ENCODE measurements at places on chromosomes 13 and 19.

- DNase-seq: no peak
These were observed 503.1 kb downstream of the FOXO1 start for GRCh38 chr13:40163066-40164000.

- DNase-seq: no peak
These were observed 64.0 kb downstream of the SERP2 start for GRCh38 chr13:44437356-44438233.

DNA sequence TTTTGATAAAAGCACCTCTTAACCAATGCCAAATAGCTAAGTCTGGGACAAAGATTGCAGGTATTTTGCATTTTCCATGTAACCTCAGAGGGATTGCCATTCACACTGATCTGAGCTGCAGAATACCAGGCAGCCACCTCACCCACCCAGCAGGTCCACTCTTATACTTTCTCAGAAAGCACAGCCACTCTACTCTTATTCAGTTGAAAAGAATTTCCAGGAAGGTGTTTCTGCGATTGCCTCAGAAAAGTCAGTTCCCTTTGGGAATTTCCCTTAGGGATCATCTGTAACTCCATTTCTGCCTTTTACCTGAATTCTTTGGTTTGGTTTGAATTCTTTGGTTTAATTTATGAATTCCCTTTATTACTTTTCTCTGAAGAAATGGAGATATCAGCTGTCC is 904 bp upstream of the ALOX5AP start:
- no peak for DNase-seq

DNA sequence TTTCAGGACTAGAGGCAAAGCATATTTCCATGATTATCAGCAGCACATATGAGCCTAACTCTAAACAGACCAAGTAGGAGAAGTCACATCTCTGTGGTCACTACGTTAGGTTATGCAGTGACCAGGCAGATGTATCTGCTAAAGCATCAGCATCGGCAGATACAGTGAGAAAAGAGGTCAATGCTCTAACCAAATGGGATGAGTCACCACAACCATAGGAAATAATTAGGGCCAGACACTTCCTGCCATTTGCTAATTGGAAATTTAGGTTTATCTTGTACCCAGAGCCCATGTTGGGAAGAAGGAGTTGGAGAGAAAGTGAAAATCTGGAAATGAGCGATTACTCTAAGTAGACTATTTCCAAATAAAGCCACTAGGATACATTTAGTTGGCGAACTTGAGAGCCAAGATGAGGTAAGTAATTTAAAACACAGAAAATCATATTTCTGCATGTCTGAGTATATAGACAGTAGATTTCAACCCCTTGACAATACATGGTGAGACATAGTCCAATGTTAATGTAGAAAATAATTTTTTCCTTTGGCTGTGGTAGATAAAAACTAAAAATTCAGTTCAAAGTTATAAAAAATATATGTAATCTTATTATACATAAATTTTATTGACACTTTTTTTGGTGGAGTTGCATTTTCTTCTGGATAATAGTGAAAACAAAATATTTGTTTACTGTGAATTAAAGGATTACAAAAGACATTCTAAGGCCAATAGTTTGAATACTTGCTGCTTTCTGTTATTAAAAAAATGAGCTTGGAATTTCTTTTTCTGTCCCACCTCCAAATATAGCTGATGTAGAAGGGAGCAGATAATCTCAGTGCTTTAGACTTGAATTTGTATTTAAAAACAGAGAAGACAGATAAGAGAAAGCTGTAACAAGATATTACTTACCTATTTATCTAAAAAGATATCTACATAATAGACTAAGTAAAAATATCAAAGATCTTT is 104.4 kb upstream of the CSNK1A1L start:
- DNase-seq: no peak

GRCh38 chr19:46917002-46917401 is 56.2 kb downstream of the ARHGAP35 start:
- no peak for DNase-seq

- no peak for DNase-seq
These were observed 237.7 kb downstream of the MZT1 start for GRCh38 chr13:72489751-72490150.

DNA sequence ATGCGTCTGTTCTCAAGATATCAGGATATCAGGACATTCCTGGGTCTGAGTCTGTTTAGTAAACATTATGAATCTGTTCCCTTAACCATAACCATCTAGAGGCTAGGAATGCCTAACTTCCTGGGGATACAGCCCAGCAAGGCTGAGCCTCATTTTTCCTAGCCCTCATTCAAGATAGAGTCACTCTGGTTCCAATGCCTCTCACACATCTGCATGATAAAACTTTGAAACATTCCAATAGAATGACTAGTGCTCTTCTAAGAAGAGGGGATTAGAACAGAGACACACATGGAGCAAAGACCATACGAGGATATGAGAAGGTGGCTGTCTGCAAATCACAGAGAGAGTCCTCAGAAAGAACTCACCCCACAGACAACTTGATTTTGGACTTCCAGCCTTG is 20.6 kb upstream of the CABP5 start:
- DNase-seq: no peak

DNA sequence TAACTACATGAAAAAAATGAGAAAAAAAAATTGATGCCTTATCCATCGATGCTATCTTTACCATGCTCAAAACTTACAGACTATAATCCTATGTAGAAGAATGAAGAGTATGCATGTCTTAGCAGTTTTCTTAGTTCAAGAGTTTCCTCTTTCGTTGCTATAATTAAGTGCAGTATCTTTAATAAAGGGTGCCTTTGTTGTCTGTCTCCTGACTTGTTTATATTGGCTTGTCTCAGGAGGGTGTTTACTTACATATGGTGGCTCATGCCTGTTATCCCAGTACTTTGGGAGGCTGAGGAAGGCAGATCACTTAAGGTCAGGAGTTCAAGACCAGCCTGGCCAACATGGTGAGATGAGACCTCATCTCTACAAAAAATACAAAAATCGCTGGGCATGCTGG is 44.3 kb downstream of the MTMR6 start:
- DNase-seq: no peak

GRCh38 chr13:91323349-91323748 is 24.1 kb upstream of the MIR17HG start:
- DNase-seq: no peak

DNA sequence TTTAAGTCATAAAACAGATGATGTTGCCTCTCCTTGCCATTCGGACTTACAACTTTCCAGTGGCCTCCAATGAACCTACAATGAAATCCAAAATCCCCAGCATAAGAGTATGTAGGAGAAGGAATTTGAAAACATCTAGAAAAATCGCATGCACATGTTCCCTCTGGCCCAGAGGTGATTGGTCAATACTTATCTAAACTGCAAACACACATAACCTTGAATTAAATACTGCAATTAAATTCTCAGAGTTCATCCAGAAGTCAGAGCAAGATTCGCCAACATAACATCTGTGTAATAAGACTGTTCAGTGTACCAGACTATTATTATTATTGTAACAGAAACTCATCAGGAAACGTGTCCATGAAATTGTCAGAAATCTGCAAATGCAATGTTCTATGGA is 82.2 kb upstream of the USP29 start:
- no peak for DNase-seq

DNA sequence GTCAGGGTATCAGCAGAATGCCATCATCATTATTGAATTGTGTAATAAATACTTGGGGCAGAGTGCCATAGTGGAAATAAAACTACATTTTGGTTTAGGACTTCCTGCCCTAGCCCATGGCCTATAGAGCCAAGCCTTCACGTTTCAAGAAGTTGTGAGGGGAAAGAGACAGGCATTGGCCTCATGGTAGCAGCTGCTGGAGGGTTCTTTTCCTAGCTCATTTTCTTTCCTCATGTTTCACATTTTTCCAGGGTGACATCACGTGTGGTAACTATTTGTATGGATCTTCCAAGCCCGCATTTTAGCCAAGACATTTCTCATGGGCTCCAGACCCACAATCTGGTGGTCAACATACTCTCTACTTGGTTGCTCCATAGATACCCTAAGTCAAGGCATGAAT is 80.4 kb downstream of the LRCH1 start:
- DNase-seq: no peak

- no peak for DNase-seq
These were observed 55.9 kb downstream of the ATP7B start for GRCh38 chr13:51955281-51955771.

DNA sequence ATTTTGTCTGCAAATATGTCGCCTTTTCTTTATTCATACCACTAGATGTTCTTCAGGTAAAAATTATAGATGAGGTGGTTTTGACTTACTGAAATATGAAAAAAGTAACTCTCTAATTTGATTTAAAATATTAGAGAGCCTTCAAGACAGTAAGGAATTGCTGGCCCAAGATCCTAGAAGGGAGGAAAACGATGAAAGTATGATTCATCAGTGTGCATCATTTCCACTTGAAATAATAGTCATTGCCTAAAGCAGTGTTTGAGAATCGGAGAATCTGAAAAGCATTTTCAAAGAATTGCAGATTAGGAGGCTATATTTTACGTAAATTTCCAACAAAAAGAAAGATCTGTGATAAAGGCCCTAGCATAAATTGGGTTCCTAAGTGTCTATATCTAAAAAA is 1707.9 kb upstream of the PRR20A start:
- no peak for DNase-seq

DNA sequence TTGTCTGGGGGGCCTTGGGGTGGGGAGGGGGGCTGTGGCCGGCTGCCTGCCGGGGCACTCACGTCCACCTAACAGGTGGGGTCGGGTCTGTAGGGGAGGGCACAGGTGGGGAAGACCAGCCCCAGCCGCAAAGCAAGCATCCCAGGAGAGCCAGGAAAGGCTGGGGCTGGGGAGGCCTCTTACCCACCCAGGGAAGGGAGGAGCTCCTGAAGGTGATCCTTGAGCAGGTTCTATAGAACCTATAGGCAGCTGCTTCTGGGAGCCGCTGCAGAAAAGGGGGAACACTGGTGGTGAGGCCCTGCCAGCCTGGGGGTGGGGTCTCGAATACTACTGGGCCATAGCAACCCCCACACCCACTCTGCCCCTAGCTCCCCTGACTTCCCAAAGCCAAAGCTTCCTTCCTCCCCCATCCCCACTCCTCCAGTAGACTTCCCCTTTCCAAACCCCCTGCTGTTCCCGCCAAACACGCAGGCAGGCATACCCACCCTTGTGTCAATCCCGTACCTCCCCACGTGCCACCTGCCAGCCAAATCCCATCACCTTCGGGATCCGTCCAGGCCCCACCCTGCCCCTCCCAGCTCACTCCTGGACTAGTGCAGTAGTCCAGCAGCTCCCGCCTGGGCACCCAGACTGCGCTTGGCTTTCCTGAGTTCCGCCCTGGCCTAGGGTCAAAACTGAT is 5.6 kb downstream of the KLF16 start:
- no peak for DNase-seq

GRCh38 chr19:55686311-55687050 is 11.5 kb downstream of the EPN1 start:
- DNase-seq: no peak

DNA sequence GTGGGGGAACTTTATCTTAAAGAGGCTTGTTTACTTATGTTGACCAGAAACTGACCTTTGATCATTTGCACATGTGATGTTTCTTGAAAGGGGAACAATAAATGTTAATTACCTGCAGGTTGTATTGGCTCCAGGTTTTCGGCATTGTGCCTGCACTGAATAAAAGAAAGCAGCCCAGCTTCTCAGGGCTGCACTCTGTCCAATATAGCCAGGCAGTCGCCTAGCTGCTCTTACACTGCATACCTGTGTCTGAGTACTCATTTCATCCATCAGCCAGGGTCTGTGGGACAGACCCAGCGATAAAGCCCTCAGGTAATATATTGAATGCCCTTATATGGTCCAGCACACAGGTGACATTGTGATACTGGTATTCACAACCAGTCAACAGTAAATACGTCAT is 8.9 kb upstream of the ZNF726 start:
- no peak for DNase-seq

GRCh38 chr19:11570039-11570462 is 7.4 kb downstream of the ACP5 start:
- DNase-seq: no peak

DNA sequence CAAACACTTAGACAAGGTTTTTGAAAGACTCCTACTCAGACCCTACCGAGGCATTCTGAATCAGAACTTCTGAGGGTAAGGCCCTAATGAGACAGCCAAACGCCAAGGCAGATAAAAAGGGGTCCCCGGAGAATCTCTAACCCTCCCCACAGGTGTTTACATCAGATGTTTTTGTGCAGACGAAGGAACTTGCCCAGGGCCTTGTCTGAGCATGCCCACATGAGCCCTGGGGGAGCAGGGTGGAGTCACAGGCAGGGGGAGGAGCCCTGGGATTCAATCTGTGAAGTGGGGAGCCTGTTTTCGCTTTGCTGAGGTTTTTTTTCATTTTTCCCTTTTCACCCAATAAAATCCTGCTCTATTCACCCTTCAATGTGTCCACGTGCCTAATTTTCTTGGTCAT is 61.6 kb upstream of the MED4 start:
- no peak for DNase-seq

DNA sequence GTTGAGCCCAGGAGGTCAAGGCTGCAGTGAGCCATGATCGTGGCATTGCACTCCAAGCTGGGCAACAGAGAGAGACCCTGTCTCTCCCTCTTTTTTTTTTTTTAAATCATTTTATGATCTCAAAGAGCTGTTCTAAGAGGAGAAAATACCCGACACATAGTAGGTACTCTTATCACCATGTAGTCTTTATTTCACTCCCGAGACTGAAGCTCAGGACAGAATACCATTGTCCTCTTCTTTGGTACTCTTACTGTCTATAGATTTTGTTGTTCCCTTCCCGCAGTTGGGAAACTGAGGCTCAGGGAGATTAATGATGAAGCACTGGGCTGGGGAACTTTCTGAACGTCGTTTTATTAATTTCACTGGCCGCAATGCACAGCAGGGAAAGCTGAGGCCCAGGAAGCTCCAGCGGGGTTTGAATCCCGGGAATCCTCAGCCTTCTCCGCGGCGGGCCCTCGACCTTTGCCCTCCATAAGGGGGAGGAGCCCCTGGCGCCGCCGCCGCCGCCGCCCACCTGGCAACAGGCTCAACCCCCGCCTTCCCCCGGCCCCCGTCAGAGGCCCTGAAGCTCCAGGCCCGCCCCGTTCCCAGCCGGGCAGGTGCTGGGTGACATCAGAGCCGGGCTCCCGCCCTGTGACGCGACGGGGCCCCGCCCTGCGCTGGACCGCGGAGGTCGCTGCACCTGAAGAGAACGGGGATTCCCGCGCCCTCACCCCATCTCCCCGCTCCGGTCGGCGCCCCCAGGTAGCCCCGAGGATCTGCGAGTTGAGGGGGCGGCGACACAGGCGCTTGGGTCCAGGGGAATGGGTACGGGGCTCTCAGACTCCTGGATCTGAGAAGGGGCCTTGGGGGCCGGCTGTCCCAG is 1.6 kb downstream of the MYH14 start:
- no peak for DNase-seq

DNA sequence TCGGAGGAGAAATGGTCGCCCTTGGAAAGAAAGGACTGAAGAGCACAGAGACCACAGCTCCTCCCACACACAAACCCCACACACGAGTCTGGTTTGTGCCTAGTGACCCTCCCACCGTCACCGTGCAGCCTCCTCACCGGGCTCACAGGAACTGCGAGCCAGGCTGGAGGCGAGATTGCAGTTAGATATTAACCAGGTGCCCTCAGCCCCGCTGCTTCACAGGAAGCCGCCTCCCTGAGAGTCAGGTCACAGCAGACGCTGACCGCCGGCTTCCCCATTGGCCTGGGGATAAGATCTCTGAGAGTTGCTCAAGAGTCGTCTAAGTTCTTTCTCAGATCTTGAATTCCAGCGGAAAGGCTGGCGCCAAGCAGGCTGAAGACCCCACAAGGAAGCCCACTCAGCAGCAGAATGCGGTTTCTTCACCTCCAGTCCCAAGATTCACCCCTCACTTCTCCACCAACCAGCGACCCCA is 870 bp downstream of the ZNF44 start:
- DNase-seq: no peak
